ENCODE measurements at places on chromosomes 2 and 18. TPM values are rescaled to one million over a fixed set of nuclear protein-coding genes. Genes with fewer than 3 reads are reported as not detected.

DNA sequence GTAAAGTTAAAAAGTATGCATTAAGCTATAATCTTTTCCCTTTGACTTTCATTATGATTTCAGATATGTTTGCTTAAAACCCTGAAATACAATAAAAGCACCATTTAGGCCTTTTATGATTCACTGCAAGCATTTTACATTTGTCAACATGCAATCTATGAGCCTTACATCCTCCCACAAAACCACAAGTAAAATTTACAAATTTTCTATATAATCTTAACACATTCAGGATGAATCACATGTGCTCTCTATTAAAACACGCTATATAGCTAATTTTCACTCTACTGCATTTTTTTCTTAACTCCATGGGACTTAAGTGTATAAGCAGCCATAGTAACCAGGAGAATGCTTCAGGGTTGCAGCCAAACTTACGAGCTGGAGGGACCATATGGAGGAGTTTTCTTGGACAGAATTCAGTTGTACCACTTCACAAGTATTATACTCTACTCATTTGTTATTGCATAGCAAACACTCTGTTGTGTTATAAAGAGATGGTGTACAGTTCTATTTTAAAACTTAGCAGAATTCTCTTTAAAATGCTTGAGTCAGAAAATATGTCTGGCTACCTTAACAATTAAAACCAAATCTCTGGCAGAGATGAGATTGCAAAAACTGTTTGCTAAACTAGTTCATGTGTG lies 293.2 kb downstream of the ALK start:
- DNase-seq, result no peak

- DNase-seq, result no peak
These were observed 278.9 kb downstream of the TSN start for GRCh38 chr2:122034344-122034743.

Gene ERBB4
- 6.4 TPM for polyA plus RNA-seq

DNA sequence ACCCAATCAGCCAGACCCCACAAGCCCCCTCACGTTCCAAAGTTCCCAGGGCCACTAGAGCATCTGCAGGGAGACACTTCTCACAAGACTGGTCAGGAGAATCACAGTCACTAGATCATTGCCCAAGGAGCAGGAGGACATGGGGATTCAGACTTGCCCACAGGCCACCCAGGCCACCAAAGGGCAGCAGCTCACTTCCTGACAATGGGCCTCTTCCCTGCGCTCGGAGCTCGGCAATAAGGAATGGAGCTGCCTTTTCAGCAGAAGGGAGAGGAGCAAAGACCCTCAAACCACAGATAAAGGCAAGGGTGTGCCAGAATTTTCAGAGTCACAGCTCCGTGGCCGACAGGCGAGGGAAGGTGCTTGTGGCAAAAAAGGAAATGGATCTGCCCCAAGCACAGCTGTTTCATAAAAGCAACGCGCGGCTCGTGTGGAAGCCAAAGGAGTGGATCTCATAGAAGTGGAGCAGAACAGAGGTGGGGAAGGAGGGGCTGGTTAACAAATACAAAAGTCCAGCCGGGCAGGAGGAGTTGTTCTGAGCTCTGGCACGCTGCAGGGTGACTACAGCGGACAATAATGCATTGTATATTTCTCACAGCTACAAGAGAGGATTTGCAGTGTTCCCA lies 72.1 kb downstream of the EDAR start:
- no peak for DNase-seq

DNA sequence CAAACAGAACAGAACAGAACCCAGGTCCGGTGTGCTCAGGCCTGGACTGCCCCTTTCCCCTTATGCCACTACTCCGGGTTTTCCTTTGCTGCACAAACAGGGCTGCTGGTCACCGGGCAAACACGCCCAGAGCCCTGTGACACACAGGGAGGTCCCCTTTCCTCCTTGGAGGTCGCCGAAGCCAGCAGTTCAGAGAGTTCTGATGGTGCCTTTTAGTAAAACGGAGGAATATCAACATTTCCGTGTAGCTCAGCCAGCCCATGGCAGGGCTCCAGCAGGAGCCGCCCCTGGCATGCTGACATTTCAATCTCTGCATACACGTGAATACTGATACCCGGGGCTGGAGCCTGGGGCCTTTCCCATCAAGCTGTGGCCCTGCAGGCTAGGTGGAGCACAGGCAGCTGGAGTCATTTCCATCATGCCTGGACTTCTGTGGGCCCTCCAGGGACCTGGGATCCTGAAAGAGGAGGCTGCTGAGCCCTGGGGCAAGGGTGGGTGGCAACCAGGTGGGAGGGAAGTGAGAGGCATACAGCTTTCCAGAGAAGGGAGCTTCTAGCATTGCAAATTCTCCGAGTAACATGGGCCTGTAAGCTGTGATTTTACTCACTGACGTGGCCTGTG lies 91.4 kb upstream of the PXDN start:
- DNase-seq, result no peak

All from hindlimb muscle (tissue), 1 donor.